ENCODE measurements at places on chromosomes 1 and 21. TPM values are rescaled to one million over a fixed set of nuclear protein-coding genes. Genes with fewer than 3 reads are reported as not detected.

Gene TNFAIP8L2
- total RNA-seq: 37.6 TPM

- no peak overlapping the region for H3K4me3 ChIP-seq
- no peaks in the 10 kb centered on the region for H3K4me1 ChIP-seq
- H3K36me3 ChIP-seq: no peaks in the 10 kb centered on the region
Observed at GRCh38 chr1:9211291-9211811, 23.2 kb upstream of the H6PD start.

Gene OR2M3
- total RNA-seq: not detected

GRCh38 chr1:67677408-67677807 lies 7.6 kb upstream of the GADD45A start:
- peaks cover 22% of the 10 kb centered on the region for H3K4me1 ChIP-seq
- no peaks in the 10 kb centered on the region for H3K36me3 ChIP-seq
- DNase-seq: no peak
- no peak overlapping the region for H3K4me3 ChIP-seq

Gene NUDT17
- total RNA-seq: 3.4 TPM

Gene CFHR2
- total RNA-seq: not detected

Gene ZNF695
- 0.36 TPM for total RNA-seq

DNA sequence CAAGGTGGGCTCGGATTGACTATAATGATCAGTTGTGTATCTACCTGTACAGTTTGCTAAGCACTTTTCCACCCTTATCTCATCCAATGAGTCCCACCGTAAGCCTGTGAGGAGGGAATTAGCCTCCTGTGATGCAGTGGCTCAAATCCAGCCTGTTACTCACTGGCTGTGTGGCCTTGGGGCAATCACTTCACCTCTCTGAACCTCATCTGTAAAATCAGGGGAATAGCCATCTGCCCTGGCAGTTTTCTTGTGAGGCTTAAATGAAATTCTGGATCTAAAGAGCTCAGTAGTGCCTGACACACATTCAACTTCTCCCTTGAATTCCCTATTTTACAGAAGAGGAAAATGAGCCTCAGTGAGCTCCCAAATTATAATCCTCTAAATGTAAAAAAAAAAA lies 7.4 kb upstream of the EXTL1 start:
- H3K36me3 ChIP-seq: no peaks in the 10 kb centered on the region
- H3K4me3 ChIP-seq: no peak overlapping the region
- peaks cover 6% of the 10 kb centered on the region for H3K4me1 ChIP-seq
- DNase-seq: no peak
- no peaks in the 10 kb centered on the region for H3K27me3 ChIP-seq

- H3K4me3 ChIP-seq: no peak overlapping the region
- DNase-seq: no peak
- H3K4me1 ChIP-seq: no peaks in the 10 kb centered on the region
- peaks cover 12% of the 10 kb centered on the region for H3K27me3 ChIP-seq
- H3K36me3 ChIP-seq: no peaks in the 10 kb centered on the region
Observed at GRCh38 chr1:158255656-158256055, 1.4 kb downstream of the CD1A start.

GRCh38 chr1:198811449-198811848 lies 172.6 kb downstream of the PTPRC start:
- no peaks in the 10 kb centered on the region for H3K36me3 ChIP-seq
- H3K4me1 ChIP-seq: no peaks in the 10 kb centered on the region
- H3K27ac ChIP-seq: no peak overlapping the region
- no peak for DNase-seq
- H3K4me3 ChIP-seq: no peak overlapping the region

DNA sequence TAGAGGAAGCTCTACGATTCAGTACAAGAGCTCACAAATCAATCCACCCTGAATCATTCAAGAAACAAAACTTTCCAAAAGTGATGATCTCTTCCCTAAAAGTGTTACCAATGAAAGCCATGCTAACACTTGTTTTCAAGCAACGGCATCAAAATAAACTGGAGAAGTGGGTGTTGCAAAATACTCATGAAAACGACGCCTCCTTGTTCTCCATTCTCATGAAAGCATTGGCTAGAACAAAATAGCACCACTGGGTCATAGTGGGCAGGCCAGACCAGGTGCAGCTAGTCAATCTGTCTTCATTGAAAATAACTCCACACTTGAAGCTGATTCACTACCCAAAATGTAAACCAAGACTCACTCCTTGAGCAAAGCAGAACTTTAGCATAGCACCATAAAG lies 4.3 kb downstream of the TIAM1 start:
- no peak overlapping the region for H3K27ac ChIP-seq
- H3K4me3 ChIP-seq: no peak overlapping the region
- no peaks in the 10 kb centered on the region for H3K36me3 ChIP-seq

DNA sequence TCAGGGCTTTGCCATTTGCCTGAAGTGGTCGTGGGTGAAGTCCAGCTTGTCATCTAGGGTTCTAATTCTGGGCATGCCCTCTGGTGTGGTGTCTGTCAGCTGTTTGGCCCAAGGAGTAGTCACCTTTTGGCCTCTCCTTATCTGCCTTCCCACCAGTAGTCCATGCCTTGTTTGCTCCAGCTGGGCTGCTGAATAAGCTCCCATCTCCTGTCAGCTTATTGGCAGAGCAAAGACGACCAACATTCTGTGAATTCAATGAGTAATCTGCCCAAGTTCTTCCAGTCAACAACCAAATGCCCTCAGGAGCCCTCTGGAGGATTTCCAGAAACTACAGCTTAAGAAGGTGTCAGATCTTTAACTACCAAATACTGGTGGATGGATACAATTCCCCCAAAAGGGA lies 7.0 kb downstream of the BCAN start:
- no peaks in the 10 kb centered on the region for H3K27me3 ChIP-seq
- no peak for DNase-seq
- peaks cover 2% of the 10 kb centered on the region for H3K4me1 ChIP-seq

Gene NOC2L
- total RNA-seq: 62.0 TPM

GRCh38 chr1:236280438-236281197 lies 1.1 kb downstream of the ERO1B start:
- H3K4me1 ChIP-seq: peaks cover 34% of the 10 kb centered on the region
- H3K36me3 ChIP-seq: no peaks in the 10 kb centered on the region
- H3K27ac ChIP-seq: peak overlapping the region; percentile 82
- H3K4me3 ChIP-seq: peak overlapping the region; percentile 83
- no peak for DNase-seq
- no peaks in the 10 kb centered on the region for H3K27me3 ChIP-seq

Data from naive thymus-derived CD4-positive, alpha-beta T cell (primary cell).